GM06990 (cell line): ENCODE measurements at places on chromosomes 6 and 20.

GRCh38 chr20:20063941-20064702 is 11.8 kb downstream of the CFAP61 start:
- no peak for DNase-seq

GRCh38 chr20:39036011-39036410 is 73.9 kb downstream of the DHX35 start:
- DNase-seq: no peak

GRCh38 chr6:30397697-30398096 is 52.7 kb downstream of the RPP21 start:
- DNase-seq: no peak

- DNase-seq: no peak
Measured at GRCh38 chr6:81900616-81901015, 148.1 kb upstream of the TENT5A start.

DNA sequence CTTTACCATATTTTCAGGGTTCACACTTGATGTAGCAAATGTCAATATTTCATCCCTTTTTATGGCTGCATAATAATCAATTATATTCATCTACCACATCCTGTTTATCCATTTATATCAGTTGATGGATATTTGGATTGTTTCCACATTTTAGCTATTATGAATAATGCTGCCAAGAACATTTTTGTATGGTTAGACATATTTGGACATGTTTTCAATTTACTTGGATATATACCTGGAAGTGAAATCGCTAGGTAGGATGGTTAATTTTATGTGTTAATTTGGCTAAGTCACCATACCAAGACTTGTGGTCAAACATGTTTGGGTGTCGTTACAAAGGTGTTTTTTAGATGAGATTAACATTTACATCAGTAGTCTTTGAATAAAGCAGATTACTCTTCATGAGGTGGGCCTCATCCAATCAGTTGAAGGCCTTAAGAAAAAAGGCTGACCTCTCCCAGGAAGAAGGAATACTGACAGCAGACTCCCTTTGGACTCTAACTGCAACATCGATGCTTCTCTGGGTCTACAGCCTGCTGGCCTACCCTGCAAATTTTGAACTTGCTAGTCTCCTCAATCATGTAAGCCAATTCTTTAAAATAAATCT is 196.5 kb downstream of the BACH2 start:
- DNase-seq: no peak

GRCh38 chr6:4209196-4209595 is 73.8 kb upstream of the ECI2 start:
- DNase-seq: no peak

- DNase-seq: no peak
Measured at GRCh38 chr20:50608750-50609104, 82.6 kb downstream of the RIPOR3 start.

- DNase-seq: peak; percentile 83
Measured at GRCh38 chr6:160766989-160767646, 65.1 kb downstream of the PLG start.

GRCh38 chr20:51368461-51369211 is 173.9 kb downstream of the NFATC2 start:
- DNase-seq: no peak

DNA sequence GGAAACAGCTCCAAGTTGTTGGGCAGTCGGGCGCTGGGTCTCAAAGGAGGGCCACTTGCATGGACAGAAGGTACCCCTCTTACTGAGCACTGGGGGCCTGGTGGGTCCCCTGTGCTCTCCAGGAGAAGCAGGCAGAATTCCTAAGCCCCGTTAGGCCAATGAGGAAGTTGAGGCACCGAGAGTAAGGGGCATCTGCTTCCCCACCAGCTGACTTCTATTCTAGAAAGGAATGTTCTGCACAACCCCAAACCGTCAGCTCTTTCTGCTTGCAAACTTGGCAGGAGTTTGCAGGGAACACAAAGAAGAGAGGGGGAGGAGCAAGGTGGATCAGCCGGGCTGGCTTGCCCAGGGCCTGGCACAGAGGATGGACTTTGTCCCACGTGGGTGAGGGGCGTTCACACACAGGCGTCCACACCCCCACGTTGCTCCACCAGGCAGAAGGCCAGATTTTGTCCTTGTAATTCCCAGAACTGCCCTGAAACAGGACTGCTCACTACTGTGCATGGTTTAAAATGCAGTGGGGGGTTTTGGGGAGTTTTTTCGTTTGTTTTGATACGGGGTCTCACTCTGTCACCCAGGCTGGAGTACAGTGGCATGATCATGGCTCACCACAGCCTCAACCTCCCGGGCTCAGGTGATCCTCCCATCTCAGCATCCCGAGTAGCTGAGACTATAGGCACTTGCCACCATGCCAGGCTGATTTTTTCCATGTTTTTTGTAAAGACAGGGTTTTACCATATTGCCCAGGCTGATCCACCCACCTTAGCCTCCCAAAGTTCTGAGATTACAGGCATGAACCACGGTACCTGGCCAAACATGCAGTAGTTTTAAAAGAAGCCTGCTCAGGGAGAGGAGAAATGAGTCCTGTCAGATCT is 93.3 kb downstream of the SNX5 start:
- no peak for DNase-seq

GRCh38 chr6:18978337-18979128 is 591.4 kb downstream of the RNF144B start:
- no peak for DNase-seq

DNA sequence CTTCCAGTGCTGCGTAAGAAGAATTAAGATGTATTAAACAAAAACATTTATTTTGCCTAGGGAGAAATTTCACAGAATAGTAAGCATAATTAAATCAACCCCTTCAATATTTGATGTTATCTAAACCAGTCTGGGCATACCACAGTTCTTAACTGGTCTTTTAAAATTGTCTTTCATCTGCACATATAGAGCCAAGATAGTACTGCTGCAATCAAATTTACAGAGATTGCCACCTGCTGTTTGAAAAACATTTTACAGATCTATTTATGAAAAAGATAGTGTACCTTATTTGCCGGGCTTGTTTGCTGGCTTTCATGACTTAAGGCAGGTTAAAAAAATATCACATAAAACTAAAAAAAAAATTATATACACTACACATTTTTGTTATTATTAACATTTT is 323.2 kb downstream of the ADGRB3 start:
- DNase-seq: no peak

- no peak for DNase-seq
Measured at GRCh38 chr20:48153103-48153502, 367.8 kb upstream of the SULF2 start.

DNA sequence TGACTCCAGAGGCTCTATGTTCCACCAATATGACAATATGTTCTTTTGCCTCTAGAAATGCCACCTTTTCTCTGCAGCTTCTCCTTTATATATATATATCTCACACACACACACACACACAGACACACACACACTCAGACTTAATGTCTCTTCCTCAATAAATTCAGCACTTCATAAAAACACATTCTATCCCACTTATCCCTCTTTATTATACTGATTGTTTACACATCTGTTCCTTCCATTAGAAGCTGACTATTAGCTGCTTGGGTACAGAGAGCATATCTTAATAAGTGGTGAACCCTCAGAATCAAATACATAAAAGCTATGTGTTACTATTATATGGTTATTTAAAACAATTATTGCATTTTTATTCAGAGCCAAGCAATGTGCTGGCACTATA is 23.3 kb downstream of the NRSN1 start:
- no peak for DNase-seq

GRCh38 chr6:96907498-96907897 is 9.8 kb upstream of the NDUFAF4 start:
- DNase-seq: no peak

DNA sequence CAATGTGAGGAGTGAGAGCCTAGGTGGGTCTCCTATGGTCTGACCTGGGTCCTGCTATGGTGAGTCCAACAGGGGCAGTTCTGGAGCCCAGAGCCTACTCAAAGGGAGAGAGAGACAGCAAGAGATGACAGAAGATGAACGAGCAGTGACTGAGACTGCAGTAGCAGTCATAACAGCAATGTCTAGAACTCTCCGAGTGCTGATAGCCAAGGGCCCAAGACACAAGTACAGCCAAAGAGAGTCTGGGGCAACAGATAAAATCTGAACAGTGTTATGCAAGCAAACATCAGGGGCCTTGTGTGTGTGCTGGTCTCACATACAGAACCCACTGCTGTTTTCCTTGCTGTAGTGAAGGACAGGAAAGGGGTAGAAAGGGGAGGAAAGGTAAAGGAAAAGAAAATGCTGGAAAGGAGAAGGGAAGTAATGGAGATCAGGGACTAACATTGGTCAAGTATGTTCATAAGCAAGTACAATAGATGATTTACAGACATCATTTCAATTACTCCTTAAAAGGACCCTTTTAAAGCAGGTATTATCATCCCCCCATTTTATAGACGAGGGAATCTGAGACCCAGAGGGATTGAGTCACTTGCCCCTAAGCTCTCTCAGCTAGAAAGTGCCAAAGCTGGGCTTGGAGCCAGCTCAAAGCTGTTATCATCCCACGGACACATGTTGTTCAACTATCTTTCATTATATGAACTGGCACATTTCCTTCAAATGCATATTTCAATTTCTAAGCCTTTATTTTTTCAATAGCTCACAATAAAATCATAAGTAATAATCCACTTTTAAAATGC is 182.3 kb upstream of the RAB32 start:
- DNase-seq: no peak

GRCh38 chr20:53876956-53877355 is 193.4 kb downstream of the BCAS1 start:
- DNase-seq: no peak

DNA sequence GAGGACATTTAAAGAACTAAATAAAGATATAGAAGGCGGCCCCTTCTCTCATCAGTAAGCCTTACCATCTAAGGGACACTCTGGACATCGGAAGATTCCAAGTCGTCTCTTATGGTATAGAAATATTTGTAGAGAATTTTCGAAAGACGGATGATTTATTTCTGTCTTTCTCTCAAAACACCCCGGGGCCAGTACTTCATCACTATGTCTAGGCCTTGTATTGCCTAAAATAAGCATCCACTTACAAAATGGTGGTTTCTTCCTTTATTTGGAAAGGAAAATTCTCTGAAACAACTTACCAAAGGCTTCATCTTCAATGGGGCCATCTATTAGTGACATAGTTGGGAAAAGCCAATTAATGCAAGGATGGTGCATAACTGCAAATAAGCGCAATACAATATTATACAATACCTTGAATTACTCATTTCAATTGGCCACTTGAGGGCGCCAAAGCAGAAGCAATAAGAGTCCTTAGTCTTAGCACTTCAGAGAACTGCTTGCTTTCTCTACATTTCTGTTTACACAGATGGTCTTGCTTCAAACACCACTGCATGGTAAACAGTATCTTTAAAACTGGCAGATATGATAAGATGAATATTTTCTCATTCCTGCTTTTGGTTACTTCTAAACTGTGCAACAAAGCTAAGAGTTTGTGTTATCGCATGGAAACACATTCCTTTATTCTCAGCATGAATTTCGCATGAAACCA is 113.2 kb downstream of the VIP start:
- DNase-seq: no peak

DNA sequence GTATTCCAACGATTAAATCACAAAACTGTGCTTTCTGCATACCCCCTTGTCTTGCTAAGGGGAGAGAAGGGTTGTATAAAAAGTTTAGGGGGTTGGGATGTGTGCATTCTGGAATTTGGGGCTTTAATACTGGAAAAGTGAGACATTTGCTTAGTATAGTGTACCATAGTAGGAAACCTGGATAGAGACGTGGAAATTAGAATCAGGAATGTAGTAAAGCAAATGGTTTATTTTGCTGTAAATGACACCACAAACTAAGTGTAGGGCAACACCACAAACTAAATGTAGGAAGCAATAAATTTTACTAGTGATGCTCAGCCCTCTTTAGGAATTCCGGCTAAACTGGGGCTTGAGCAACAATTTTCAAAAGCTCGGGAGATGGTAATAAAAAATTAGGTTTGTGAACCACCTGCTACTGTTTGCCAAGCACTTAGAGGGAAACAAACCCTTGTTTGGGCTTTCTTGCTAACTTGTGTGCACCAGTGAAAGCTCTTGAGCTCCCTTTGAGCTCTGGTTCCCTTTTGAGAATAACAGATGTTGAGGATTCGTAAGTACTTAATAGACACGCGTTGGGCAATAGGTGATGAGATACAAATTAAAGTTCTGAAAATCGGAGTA is 13.8 kb downstream of the BRD2 start:
- no peak for DNase-seq

DNA sequence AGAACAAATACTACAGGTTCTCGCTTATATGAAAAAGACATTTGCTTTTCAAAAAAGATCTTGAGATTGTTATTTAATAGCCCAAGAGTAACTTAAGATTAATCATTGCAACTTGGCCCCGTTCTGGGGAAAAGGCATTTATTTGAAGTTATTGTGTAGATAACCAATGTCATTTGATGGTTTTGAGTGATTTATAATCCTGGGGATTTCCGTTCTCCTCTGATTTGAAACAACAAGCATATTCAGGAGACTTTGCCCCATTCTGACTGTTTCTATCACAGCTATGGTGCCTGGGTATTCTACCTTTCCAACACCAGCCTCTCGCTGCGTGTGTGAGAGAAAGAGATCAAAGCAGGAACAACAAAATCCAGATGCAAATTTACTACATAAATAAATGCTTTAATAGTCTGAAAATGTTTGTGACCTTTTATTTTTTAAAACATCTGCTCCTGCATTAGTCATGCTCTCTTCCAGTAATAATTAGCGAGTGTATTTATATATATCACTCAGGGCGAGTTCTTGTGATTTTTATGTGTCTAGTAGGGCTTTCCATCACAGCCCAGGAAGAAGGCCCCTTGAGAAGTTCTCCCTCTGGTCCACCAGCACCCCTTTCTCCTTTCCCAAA is 197.9 kb upstream of the FOXQ1 start:
- DNase-seq: no peak

- DNase-seq: no peak
Measured at GRCh38 chr6:138527411-138528088, 28.3 kb upstream of the NHSL1 start.

GRCh38 chr20:1930165-1930564 is 35.0 kb downstream of the SIRPA start:
- DNase-seq: no peak

DNA sequence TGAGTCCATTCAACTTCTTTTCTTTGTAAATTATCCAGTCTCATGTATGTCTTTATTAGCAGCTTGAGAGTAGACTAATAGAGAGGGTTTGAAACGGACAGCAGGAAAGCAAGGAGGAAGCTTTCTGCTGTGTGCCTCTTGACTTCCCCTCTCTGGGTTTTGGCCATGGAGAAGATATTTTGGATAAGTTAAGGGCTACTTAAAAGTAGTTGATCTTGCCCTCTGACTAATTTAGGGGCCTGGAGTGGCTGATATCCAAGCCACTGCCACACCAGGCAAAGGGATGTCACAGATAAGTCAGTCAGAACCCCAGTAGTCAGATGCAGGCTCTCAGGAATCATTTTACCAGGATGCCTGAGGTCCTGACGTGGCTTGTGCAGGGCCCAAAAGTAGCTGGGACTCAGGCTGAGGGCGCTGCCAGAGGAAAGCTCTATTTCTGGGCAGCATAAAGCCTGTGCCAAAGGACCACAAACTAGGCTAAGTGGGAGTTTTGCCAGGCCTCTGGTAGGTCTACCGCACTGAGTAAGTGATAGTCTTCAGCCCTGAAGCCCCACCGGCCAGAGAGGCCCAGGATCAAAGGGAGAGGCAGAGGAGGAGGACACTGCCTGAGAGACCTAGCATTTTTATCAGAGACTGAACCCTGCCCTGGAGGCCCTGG is 41.6 kb upstream of the IYD start:
- no peak for DNase-seq
